ENCODE measurements at places on chromosomes 3 and 15.

GRCh38 chr3:101091489-101091888 is 98.3 kb upstream of the ABI3BP start:
- no peak for DNase-seq

- DNase-seq, result no peak
Observed at GRCh38 chr3:129952556-129953355, 21.8 kb upstream of the TRH start.

GRCh38 chr3:5488771-5489170 is 301.3 kb downstream of the EDEM1 start:
- DNase-seq, result no peak

DNA sequence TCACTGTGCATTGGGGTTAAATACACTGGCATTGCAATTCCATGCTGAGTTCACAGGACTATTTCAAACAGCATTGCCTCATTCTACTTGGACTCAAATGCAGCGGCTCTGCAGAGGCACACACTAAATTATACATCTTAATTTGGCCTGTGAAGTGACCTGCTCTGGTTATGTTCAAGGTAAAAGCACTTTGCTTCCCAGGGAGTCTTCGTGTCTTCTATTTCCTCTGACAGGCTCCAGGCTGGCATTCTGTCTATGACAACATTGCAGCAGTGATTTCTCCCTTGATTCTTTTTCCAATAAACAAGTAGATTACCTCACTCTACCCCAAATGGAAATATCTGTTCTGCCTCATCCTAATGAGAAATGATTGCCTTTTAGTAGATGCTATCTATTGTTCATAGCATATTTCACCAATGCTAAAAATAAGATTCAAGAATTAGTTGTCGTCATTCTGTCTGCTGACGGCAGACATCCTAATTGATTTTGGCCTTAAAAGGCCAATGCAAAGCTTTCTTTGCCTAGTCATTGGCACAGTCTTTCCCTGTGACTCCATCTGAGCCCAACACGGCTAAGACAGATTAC is 33.8 kb downstream of the FMN1 start:
- DNase-seq, result no peak

DNA sequence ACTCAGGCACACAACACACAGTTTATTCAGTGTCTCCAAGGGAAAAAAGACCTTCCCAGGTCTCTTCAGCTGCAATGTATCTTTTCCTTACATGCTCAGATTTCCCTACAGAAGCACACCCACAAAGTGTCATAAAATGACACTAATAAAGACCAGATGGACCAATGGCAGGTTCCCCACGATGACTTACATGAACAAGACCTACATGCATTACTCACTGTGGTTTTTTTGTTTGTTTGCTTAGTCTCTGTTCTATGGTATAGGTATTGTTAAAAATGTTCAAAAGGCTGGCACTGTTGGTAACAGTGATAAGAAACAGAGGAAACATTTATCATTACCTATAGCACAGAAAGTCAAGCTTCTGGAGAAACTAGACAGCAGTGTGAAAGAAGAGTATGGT is 318.2 kb upstream of the TMCO5A start:
- no peak for DNase-seq

DNA sequence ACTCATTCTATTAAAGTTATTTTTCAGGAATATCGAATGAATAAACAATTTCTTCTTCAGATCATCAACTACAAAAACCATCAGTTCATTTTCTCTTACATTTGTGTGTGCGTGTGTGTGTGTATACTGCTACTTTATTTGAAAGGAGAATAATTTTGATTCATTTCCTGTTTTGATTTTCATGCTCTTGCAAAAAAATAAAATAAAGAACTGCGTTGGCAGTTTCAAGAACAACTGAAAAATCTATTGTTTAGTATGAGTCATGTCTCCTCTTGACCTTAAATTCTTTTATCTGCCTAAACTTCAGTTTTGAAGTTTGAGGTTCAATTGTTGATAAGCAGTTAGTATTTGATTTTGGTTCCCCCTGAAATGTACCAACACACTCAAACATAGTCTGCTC is 540.8 kb downstream of the FGF12 start:
- DNase-seq, result no peak

- no peak for DNase-seq
Observed at GRCh38 chr3:159191447-159191846, 389.6 kb downstream of the MFSD1 start.

DNA sequence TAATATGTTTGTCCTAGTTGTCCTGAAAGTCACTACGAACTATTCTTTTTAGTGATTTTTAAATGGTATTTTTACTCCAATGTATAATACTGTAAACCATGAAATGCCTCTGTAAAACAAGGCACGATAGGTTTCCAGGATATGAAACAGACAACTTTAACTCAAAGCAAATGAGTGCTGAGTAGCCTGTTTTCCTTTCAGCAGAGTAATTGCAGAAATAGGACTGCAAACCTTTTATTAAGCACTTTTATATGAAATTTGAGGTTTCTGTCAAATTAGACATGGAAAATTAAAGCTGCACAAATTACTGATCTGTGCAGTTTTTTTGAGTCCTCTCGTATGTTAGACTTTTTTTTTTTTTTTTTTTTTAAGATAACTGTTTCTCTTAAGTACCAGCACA is 16.2 kb downstream of the AKAP13 start:
- DNase-seq, result no peak

DNA sequence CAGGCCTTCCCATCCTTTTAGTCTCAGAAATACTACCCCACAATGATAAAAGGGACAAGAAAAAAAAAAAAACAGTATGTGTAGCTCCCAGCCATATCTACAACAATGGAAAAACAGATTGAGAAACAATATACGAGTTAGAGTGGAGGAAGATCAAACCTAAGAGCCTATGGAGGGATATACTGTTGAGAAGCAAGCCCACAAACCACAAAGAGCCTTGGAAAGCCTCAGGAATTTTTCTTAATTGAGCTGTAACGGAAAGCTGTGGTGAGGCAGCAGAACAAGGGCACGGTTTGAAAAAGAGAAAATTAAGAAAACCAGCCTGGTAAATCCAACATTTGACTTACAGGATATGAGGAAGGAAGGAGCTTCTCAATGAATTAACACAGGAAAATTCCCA is 21.4 kb downstream of the KPNA1 start:
- DNase-seq, result no peak

DNA sequence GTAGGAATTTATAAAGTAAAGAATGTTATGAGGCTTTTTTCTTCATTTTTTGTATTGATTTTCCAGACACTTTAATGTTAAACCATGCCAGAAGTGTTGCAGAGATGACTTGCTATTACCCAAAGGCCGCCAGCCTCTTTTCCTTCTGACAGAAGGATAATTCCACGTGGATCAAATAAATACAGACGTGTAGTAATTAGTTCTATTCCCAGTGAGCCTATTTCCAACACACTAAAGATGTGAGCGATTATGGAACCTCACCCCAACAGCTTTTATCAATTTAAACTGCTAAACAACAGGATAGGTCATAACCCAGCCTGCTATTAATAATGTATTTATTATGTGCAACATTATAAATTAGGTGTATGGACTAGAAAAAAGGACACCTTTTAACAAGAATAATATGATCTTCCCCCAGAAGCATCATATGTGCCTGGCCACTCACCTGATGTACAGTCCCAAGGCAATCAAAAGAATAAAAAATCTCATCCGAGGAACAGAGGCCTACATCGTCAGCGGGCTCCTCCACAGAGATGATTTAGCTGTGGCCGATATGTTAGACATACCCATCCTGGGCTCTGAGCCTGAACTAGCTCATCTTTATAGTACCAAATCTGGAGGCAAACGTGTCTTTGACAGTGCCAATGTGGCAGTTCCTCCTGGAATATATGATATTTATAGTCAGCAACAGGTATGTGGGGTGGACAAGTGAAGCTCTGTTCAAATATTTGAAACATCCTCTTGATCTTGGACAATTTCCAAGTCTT is 125.9 kb upstream of the C15orf61 start:
- DNase-seq, result no peak

- no peak for DNase-seq
Observed at GRCh38 chr3:183822631-183823030, 2.7 kb downstream of the MAP6D1 start.

DNA sequence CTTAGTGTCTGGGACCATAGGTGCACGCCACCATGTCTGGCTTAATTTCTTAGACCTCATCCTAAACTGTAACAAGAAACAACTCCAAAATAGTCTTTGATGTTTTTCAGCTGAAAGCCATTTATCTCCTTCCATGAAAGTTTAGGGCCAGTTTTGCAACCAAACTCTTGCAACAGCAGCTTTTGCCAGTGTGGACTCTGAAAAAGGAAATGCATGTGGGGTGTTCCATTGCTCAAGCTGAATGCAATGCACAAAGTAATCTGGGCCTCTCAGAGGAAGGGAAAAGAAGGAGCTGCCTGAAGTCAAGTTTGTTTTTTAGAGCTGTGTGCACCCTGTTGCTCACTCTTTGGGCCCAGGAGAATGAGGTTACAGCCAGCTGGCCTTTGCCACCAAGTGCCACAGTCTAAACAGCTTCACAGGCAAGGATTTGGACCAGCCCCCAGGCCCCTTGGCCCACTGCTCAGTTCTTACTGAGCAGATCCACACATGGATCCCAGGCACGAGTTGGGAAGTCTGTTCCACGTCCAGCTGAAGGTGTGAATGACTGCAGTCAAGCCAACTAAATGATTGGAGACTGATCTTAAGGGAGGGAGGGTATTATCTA is 212.3 kb upstream of the LRRFIP2 start:
- DNase-seq, result no peak

GRCh38 chr3:48013288-48013980 is 2.8 kb downstream of the MAP4 start:
- DNase-seq, result no peak

- DNase-seq, result no peak
Observed at GRCh38 chr15:91942720-91943394, 89.3 kb downstream of the SLCO3A1 start.

DNA sequence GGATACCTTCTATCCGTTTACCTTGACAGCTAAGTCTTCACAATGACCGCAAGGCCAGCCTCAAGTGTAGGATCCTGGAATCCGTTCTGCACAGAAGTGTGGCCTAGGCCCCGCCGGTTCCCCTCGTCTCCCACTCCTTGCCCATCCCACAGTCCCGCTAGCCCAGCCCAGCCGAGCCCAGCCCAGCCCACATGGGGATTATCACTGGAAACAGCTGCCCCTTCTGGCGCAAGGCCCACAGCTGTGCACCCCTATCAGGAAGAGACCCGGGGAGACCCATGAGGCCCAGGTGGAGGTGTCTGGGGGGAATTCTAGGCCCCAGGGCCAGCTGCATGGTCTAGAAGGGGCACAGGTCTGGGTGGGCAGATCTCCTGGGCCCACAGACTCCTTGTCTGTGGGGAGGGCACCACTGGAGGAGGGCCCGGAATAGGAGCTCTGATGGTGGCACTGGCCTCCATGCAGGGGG is 27.9 kb upstream of the KLF13 start:
- DNase-seq, result no peak

DNA sequence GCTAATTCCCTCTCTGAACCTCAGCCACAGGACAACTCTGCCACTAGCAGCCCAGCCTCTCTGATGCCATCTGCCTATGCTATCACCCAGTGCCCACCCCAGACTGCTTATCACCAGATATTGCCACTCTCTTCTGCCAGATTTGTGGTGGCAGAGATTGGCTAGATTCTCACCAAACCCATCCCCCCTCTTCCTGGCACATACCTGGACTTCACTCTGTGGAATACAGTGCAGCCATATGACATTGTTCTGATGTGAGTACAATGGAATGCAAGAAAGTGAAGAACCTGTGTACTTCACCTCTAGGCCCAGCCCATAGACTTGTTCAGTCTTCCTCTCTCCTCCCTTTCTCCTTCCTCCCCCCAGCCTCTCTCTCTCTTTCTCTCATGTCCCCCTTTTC is 46.9 kb upstream of the NTRK3 start:
- DNase-seq, result no peak

DNA sequence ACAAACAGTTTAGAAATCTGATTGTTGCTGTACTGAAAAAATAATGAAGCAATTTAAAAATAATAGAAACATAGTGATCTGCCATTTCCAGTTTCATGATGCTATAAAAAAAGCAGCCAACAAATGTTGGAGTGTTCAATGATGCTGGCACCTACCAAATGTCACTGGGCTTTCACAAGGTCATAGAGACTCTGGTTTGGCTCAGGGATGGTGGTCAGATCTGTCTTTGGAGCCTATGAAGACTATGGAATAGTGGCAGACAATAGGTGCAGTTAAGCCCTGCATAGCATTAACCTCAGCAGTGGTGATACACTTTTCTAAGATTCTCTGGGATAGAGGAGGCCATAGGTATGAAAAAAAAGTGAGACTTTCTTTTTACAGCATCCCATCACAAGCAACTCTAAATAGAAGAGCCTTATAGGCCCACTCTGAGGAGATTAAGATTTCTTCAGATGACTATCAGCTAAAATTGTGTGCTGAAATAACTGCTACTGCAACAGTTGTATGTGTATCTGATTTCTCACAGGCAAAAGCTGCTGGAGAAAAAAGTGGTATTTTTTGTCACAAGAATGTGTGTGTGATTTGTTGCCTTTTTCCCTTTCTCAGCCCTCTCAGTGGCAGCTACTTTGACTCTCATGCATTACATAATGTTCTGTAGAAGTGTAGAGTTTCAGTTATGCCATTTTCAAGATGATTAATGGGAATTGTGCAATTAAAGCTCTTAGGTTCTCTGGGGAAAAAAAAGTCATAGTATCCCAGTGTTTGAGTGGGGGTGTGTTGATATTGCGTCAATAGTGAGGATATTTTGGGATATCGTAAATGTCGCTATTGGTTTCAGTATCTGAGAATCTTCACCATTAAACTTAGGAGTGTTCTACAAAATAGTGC is 137.4 kb downstream of the MBNL1 start:
- no peak for DNase-seq

GRCh38 chr3:37808656-37809055 is 53.0 kb upstream of the CTDSPL start:
- DNase-seq, result no peak

DNA sequence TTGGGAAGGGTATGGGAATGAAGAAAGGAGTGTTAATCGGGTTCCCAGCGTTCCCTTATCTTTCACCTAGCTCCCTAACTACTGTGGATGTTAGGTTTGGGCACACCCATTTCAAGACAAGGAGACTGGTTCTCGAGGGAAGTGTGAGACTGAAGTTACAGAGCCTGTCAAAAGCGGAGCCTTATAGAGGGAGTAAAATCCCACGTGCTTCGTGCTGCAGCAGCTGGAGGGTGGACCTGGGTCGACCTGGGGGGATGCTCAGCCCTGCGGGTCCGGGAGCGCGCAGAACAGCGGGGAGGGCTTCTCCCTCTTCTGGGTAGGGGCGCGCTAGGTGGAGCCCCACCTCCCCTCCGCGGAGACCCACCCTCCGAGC is 314 bp upstream of the TMED3 start:
- DNase-seq, result no peak

DNA sequence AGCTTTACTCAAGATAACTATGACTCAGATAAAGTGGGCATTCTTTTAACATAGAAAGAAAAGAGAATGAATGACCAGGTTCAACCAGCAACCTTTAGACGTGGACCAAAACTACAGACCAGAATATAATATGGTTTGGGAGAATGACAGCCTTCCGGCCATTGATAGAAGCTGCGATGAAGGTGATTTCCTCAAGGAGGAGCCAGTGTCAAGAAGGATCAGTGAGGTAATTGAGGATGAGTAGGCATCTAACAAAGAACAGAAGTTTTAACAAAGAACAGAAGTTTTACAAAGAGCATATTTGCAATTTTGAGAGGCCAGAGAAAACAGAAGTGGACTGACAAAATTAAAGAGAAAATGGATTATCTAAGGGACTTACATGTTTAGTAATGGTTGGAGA is 289.0 kb upstream of the AGTR1 start:
- DNase-seq, result no peak
